ENCODE measurements at places on chromosomes 6 and 20. TPM values are rescaled to one million over a fixed set of nuclear protein-coding genes. Genes with fewer than 3 reads are reported as not detected.

Gene FAM83B
- 19.6 TPM for total RNA-seq

Gene RAMACL
- total RNA-seq = 0.52 TPM

DNA sequence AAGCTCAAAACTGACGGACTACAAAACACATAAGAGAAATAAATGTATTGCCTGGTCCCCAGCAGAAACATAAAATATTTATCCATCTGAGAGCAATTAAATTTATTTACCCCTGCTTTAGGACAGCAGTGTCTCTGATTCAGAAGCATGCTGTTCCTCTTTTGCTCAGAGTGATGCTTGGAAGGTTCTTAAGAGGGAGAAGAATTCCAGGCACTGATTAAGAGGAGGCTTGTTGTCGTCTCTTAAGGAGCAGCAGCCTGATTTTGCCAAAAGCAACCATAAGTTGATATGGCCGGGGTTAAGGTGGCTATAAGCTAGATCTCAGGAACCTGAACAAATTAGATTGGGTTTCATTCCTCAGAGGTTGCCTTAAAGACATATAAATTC, 25.8 kb downstream of the CAP2 start:
- no peak overlapping the region for H3K4me3 ChIP-seq
- peaks cover 6% of the 10 kb centered on the region for H3K36me3 ChIP-seq
- H3K4me1 ChIP-seq = peaks cover 21% of the 10 kb centered on the region
- peak overlapping the region; percentile 69 for H3K27ac ChIP-seq

GRCh38 chr6:7758456-7758855, 32.6 kb downstream of the BMP6 start:
- H3K4me1 ChIP-seq = no peaks in the 10 kb centered on the region
- no peak overlapping the region for H3K4me3 ChIP-seq
- DNase-seq = no peak

Gene GRM4
- not detected for total RNA-seq

DNA sequence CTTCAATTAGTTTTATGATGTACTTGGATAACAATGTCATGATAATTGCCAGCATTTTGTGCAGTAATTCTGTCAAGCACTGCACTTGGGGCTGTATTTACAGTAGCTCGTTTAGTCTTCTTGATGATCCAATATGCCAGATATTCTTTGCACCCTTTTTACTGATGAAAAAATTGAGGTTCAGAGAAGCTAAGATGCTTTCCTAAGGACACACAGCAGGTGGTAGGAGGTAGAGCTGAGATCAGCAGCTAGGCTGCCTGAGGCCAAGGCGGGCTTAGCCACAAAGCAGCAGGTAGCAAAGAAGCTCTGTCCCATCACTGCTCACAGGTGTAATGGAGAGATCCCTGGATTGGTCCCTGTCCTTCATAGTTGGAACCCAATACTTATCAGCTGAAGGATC, 33.3 kb downstream of the SUMO4 start:
- no peaks in the 10 kb centered on the region for H3K27me3 ChIP-seq
- H3K27ac ChIP-seq = no peak overlapping the region
- no peak for DNase-seq
- H3K4me1 ChIP-seq = no peaks in the 10 kb centered on the region
- H3K36me3 ChIP-seq = no peaks in the 10 kb centered on the region

- no peak overlapping the region for H3K27ac ChIP-seq
- no peaks in the 10 kb centered on the region for H3K27me3 ChIP-seq
- H3K4me1 ChIP-seq = no peaks in the 10 kb centered on the region
- H3K4me3 ChIP-seq = no peak overlapping the region
These were observed 62.1 kb downstream of the SLC24A3 start for GRCh38 chr20:19274412-19275015.

Gene CD93
- total RNA-seq = 35.7 TPM

DNA sequence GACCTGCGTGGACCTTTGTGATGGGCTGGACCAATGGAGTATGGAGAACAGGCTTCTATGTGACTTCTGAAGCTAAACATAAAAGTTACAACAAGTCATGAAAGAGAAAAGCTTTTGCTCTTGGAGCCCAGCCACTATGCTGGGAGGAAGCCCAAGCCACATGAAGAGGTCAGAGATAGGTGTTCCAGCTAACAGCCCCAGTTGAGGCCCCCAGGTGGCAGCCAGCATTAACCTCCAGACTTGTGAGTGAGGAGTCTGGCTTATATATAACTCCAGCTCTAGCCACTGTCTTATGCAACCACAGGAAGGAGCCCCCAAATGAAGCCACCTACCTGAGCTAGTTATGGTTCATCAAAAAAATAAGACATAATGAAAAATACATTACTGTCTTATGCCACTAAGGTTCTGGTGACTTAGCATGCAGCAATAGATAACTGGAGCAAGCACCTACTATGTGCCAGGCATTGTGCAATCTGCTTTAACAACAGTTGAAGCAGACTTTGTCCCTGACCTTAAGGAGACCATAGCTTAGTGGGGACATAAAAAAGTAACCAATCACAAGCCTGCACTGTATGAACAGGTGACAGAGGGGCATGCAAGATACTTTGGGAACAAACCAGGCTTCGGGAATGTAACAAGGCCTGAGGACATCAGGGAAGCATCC, 599.6 kb downstream of the PTPRT start:
- no peak overlapping the region for H3K27ac ChIP-seq
- no peak for DNase-seq
- no peaks in the 10 kb centered on the region for H3K4me1 ChIP-seq
- no peaks in the 10 kb centered on the region for H3K36me3 ChIP-seq
- no peak overlapping the region for H3K4me3 ChIP-seq
- H3K27me3 ChIP-seq = no peaks in the 10 kb centered on the region

Gene PRR18
- not detected for total RNA-seq

GRCh38 chr6:145814035-145814500, 527 bp downstream of the FBXO30 start:
- H3K4me3 ChIP-seq = peak overlapping the region; percentile 67
- no peak for DNase-seq
- no peaks in the 10 kb centered on the region for H3K27me3 ChIP-seq
- H3K27ac ChIP-seq = peak overlapping the region; percentile 94

DNA sequence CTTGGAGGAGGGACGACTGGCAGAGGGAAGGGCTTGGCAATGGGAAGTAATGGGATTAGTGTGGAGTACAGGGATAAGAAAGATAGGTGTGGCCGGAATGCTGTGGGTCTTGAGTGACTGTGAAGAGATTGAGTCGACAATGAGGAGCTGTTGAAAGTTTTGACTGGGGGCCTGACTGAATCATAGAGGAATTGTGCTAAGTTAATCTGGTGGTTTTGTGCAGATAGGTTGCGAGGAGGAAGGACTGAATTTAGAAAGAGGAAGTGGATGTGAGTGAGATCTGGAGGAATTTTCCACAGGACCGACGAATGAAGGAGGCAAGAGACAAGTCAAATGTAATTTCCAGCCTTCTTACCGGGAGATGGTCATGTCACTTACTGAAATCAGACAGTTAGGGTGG, 143.9 kb upstream of the RALGAPA2 start:
- no peak overlapping the region for H3K27ac ChIP-seq
- no peak overlapping the region for H3K4me3 ChIP-seq
- no peaks in the 10 kb centered on the region for H3K27me3 ChIP-seq

DNA sequence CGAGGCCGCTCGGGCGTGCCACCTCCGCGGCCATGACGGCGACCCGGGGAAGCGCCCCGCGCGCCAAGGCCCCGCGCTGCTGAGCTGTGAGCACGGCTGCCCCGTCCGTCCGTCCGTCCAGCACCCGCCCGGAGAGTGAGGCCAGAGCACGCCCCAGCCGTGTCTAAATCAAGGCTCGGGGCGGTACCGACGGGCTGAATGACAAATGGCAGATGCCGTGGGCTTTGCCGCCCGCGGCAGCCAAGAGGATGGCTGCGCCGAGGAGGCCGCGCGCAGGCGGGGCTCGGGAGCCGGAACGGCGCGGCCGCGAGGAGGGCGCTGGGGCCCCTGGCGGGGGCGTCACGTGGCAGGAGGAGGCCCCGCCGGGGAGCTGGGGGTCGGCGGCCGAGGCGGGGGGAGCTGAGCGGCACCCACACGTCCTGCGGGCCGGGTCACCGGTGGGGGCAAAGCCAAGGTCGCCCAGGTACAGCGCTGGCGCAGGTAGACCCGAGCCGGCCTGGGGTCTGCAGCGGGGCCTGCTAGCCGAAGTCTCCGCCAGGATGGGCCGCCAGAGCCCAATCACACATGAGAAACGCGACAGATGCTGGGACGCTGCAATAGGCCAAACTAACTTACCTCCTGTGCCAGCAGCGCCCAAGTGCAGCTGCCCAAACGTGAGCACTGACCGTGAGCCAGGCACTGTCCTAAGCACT, at the start of gene PLAGL1:
TSS of gene PLAGL1 (minus strand) at position 140 of the 692 bp plus-strand sequence. CDS start 60,123 bp downstream, outside the sequence.
- H3K36me3 ChIP-seq = no peaks in the 10 kb centered on the region
- H3K27ac ChIP-seq = peak within 1 kb of the TSS; percentile 70
- H3K27me3 ChIP-seq = no peaks in the 10 kb centered on the region

Gene SEL1L2
- not detected for total RNA-seq

Gene DUSP15
- total RNA-seq = 11.6 TPM

- no peaks in the 10 kb centered on the region for H3K36me3 ChIP-seq
- DNase-seq = no peak
- no peak overlapping the region for H3K4me3 ChIP-seq
- H3K27ac ChIP-seq = no peak overlapping the region
These were observed 417.6 kb downstream of the GRIK2 start for GRCh38 chr6:101811108-101811507.

GRCh38 chr20:47682028-47682783, 103.1 kb downstream of the SULF2 start:
- no peak overlapping the region for H3K4me3 ChIP-seq
- no peaks in the 10 kb centered on the region for H3K27me3 ChIP-seq
- peak; percentile 79 for DNase-seq
- peaks cover 18% of the 10 kb centered on the region for H3K4me1 ChIP-seq
- no peaks in the 10 kb centered on the region for H3K36me3 ChIP-seq

DNA sequence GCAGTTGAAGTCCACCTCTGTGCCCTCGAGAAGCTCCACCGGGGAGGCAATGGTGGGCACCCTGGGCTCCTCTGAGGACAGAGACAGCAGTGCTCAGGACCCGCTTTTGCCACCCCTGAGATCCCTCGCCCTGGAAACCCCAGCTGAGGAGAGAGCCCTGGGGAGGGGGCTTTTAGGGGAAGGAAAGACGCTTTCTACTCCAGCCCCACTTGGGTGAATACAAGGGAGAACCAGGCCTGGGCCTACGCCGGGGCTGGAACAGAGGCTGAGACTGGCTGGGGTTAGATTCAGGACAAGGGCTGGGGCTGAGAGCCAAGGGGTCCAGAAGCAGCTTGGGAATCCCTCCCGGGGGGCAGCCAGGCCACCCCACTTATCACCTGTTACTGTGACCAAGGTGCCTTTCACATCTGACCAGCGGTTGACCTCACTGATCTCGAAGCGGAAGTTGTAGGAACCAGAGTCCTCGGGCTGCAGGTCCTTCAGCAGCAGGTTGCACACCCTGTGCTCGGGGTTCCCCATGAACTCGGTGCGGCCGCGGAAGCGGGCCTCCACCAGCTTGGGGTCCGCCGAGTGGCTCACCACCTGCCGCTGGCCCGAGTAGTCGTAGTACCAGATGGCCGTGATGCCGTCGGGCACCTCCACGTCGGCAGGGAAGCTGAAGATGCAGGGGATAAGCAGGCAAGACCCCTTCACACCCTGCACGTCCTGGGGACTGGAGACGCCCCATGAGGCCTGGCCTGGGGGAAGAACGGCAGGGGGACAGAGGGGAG, 6.2 kb downstream of the SIGLEC1 start:
- H3K27ac ChIP-seq = no peak overlapping the region
- H3K4me1 ChIP-seq = no peaks in the 10 kb centered on the region
- DNase-seq = no peak
- no peak overlapping the region for H3K4me3 ChIP-seq
- no peaks in the 10 kb centered on the region for H3K27me3 ChIP-seq
- no peaks in the 10 kb centered on the region for H3K36me3 ChIP-seq

DNA sequence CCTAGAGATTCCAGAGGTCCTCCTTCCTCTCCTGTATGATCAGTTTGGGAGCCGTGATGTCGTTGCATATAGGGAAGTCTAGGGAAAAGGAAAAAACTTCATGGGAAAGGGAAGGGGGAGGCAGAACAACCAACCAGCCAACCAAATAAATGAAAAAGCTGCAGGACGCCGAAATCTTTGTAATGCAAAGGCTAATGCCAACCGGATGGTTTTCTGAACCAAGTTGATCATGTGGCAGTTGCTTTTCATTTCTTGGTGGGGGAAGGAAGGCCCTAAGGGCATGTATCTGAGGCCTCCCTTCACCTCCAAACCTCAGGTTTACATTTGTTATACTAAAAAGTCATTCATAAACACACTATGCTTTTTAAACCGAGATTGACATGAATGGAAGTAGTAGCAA, 167.2 kb downstream of the ARID1B start:
- no peak overlapping the region for H3K27ac ChIP-seq
- no peaks in the 10 kb centered on the region for H3K36me3 ChIP-seq
- DNase-seq = no peak
- no peaks in the 10 kb centered on the region for H3K27me3 ChIP-seq
- H3K4me1 ChIP-seq = no peaks in the 10 kb centered on the region

GRCh38 chr20:5033566-5033965, 32.3 kb upstream of the SLC23A2 start:
- H3K36me3 ChIP-seq = no peaks in the 10 kb centered on the region
- DNase-seq = no peak
- H3K4me1 ChIP-seq = no peaks in the 10 kb centered on the region
- H3K4me3 ChIP-seq = no peak overlapping the region
- H3K27me3 ChIP-seq = no peaks in the 10 kb centered on the region
- no peak overlapping the region for H3K27ac ChIP-seq

DNA sequence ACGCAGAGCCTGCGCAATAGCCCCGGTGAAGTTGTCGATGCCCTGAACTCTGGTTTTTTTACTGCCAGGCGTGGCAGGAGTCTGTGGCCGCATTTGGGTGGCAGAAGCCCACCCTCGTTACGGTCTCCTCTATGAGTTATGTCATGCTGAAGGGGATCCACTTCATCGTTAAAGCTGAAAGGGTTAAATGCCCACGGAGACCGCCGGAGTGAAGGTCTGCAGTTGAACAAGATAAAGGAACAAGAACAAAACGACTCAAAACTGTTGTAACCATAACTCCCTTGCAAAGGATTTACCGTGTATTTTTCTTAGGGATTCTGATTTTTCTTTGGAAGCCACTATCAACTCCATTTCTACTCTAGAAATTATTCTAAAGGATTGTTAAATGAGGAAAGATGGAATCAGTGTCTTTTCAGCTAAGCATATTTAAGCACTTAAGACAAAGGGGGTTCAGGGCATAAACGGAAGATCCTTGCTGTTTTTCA, 501 bp upstream of the ELOVL5 start:
- H3K27ac ChIP-seq = peak overlapping the region; percentile 98
- peak overlapping the region; percentile 56 for H3K4me3 ChIP-seq
- H3K36me3 ChIP-seq = no peaks in the 10 kb centered on the region
- no peaks in the 10 kb centered on the region for H3K4me1 ChIP-seq
- H3K27me3 ChIP-seq = no peaks in the 10 kb centered on the region

- DNase-seq = peak; percentile 60
- peak overlapping the region; percentile 11 for H3K27ac ChIP-seq
- no peak overlapping the region for H3K4me3 ChIP-seq
- H3K27me3 ChIP-seq = no peaks in the 10 kb centered on the region
- H3K36me3 ChIP-seq = peaks cover 30% of the 10 kb centered on the region
- H3K4me1 ChIP-seq = no peaks in the 10 kb centered on the region
These were observed 68.4 kb downstream of the RREB1 start for GRCh38 chr6:7176208-7176607.

GRCh38 chr6:45741437-45742171, 274.1 kb downstream of the CLIC5 start:
- H3K27me3 ChIP-seq = no peaks in the 10 kb centered on the region
- H3K36me3 ChIP-seq = no peaks in the 10 kb centered on the region
- H3K4me1 ChIP-seq = no peaks in the 10 kb centered on the region
- H3K4me3 ChIP-seq = no peak overlapping the region
- no peak for DNase-seq
- no peak overlapping the region for H3K27ac ChIP-seq

Gene CCDC170
- 0.11 TPM for total RNA-seq

GRCh38 chr20:47648943-47649342, 136.3 kb downstream of the SULF2 start:
- H3K4me1 ChIP-seq = no peaks in the 10 kb centered on the region
- no peak overlapping the region for H3K27ac ChIP-seq
- no peaks in the 10 kb centered on the region for H3K27me3 ChIP-seq

GRCh38 chr6:45930420-45931040, 85.1 kb downstream of the CLIC5 start:
- H3K4me1 ChIP-seq = no peaks in the 10 kb centered on the region
- DNase-seq = peak; percentile 79
- no peaks in the 10 kb centered on the region for H3K36me3 ChIP-seq

Gene SLC22A1
- not detected for total RNA-seq

All from right atrium auricular region (tissue), 2 donors.